Left kidney (tissue), 8 donors: ENCODE measurements at places on chromosomes 2 and 18.

- no peak for DNase-seq
Observed at GRCh38 chr2:69660637-69661036, 17.1 kb upstream of the AAK1 start.

GRCh38 chr18:11419338-11419737 is 190.1 kb upstream of the SLC35G4 start:
- no peak for DNase-seq

DNA sequence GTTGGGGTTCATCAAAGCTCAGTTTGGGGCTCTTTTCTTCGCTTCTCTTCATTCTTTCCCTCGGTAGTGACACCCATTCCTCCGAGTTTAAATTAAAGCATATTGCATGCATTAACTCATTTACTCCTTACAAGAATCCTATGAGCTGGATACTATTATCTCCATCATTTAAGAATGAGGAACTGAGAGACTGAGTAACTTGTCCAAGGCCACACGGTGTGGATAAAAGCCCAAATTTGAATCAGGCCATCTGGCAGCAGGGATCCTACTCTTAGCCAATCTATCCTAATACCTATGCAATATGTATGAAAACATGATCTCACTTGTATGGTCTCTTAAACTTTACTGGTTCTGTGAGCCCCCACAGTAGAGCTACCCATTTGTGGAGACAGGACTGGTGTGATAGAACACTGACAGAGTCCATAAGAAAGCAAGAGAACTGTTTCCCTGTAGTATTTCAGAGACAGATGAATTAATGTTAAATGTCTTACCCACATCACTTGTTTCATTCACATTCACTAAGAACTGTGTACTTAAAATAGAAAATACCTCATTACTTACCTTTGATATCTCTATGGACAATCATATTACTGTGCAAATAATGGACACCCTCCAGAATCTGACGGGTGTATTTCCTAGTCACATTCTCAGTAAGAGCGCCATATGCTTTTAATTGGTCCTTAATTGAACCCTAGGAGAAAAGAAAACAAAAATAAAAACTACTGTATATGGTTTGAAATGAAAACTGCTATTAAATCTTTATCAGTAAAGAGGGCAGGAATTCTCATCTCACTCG is 20.4 kb upstream of the ERCC3 start:
- no peak for DNase-seq

DNA sequence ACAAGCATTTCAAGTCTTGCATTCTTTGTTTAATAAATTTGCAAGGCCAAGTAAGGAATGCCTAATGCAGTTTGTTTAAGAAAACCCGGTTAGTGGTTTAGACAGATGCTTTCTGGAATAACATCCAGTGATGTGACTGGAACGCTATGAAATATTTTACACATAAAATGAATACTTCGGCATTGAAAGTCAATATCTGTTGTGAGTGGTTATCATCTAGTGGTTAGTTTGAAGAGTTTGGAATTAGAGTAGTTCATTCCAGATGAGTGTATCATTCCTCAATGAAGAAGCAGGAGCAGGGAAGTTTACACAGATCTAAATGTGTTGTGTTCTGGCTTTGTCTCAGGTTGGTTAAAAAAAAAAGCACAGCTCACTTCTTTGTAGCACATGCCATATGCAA is 608.0 kb upstream of the PIK3C3 start:
- DNase-seq = no peak

DNA sequence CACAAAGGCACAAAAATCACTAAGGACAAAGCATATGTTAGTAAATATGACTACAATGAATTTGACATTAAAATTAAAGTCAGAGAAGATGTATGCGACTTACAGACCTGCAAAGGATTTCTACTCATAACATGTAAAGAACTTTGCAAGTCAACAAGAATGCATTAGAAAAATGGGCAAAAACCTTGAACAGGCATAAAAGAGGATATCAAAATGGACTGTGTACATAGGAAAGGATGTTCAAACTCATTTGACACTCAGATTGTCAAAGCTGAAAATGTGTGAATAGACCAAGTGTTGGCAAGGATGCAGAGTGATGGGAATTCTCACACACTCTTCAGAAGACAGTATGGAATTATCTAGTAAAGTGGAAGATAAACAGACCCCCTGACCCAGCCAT is 94.9 kb downstream of the MYOM1 start:
- DNase-seq = no peak

DNA sequence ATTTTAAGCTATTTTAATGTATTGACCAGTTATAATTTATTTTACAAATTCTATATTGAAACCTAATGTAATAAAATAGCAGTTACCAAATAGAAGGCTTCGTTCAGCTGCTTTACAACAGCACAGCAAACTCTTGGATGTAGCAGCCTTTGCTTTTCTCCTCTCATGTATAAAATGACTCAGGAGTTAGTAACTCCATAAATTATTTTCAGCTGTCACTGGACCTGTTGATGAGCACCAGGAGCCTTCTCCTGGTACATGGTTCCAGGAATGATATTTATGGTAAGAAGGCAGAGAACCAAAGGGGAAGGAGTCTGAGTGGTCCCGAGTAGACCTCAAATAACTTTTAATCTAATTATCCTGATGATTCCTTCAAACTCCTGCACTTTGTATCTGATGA is 256.4 kb upstream of the NETO1 start:
- DNase-seq = no peak

DNA sequence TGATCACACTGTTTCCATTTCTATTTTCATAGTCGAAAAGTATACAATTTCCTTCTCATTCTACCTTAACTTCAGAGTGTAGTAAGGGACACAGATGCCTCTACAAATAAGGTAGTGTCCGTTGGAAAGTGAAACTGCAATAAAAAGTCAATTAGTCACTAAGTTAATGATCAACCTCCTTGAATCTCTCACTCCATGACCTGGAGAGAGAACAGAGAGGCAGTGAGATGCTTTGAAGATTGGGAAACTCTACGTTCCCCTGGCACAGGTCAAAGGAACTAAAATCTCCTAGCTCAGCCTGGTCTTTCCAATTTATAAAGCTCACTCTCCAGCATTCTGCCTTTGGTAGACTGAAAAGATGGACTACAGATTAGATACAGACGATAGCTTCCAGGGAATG is 153.8 kb upstream of the ACAA2 start:
- peak; percentile 66 for DNase-seq

DNA sequence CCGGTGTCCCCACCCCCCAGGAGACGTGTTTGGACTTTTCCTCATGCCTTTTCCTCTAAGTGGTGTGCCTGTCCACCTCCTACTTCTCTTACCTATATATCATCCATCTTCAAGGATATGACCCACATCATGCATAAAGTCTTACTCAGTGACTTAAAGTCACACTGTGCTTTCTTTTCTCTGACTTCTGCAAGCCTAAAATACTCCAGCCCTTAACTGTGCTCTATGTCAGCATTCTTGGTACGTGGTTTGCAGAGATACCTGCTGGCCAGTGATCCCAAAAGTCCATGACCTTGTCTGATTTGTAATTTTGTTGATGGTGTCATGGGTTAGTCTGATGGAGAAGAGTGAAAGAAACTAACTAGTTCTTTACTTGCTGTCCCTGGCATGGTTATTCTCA is 393.6 kb upstream of the NRP2 start:
- DNase-seq = no peak

DNA sequence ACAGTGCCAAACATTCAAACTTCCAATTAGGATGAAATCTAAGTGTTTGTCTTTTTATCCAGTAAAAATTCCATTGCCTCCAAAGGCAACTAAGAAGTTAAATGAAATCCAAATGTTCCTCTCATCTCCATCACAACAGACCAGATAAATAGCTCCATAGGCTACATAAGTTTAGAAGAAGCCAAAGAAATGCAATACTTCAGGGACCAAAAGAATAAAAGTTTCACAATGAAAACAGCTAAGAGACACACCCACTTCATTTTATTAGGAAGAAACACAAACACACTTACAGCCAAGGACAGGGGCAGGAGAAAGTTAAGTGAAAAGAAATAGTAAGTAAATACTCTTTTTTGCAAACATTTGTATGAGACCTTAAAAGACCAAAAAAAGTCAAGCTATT is 88.5 kb upstream of the CCDC150 start:
- no peak for DNase-seq

DNA sequence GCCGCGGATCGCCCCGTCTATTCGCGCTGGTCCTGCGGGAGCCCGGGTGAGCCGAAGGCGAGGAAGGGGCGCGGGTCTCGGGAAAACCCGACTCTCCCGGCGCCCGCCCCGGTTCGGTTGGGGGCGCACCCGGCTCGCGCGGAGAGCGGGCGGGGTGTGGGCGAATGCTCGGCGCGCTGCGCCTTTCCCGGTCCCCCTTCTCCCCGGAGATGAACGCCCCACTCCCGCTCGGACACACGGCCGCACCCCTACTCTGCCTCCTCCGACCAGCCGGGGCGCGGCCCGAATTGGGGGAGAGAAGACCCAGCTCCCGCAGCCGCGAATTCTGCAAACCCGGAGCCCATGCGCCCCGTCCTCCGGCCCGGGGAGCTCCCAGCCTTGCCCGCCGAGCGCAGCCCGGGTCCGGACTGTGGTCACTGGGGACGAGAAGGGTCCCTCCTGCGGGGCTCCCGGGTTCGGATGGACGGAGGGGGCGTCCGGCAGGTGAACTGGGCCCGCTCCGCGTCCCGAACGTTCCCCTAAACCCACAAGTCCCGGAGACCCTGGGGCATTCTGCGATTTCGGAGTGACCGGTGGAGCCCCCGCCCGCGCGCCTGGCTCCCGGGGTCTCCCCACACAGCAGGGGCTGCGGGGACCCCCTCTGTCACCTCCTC is 734 bp downstream of the KCNG2 start:
- DNase-seq = no peak

- no peak for DNase-seq
Observed at GRCh38 chr18:43846299-43846698, 569.0 kb upstream of the SYT4 start.

DNA sequence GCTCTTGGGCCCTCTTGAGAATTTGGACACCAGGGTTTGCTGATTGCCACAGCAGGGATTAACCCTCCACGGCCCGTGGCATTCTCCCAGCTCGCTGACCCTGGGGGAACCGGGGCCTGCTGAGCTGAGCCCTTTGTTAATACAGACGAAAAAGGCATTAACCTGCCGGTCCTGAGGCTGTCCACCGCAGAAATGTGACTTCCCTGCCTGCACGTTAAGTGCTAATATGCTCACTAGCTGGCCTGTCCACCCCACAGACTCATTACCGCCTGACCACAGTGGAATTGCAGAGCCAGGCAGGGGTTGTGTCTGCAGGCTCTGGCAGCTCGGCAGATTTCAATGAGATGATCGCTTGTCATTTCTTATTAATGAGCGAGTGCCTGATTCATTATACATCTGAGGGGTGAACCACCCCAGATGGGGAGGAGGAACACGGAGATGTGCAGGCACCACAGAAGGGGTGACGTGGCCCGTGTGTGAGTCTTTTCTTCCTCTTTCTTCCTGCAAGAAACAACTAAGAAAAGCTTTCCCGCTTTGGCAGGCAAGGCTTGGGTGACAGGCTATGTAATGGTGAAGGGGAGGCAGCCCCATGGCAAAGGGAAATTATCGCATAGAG is 126.0 kb downstream of the GLI2 start:
- no peak for DNase-seq

DNA sequence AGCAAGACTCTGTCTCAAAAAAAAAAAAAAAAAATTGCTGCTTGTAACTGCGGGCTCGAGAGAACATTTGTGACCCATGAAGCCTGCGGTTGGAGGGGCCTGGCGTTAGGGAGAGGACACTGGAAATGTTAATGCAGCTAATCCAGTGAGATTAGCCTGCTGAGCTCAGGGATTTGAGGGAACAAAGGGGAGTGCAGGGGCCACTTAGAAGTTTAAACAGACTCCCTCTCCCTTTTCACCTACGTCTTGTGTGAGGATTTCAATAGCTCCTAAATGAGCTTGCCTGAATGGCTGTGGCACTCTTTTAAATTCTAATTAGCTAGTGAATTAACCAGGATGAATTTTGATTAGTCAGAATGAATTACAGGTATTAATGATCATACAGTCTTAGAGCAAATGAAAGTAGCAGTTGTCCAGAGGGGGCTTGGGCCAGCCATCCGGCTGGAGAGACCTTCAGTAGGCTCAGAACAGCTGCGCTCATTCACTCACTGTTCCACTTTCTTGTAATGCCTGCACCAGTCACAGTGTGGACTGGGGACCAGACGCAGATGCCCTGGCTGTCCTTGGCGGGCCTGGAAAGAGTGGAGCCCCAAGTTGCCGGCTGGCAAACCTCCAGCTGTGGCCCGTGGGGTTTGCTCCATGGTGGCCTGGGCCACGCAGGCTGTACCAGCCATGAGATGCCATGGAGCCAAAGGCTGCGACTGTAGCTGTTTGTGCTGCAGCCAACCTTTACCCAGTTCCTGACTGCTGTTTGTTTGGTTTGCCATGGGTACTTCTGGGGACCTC is 20.8 kb downstream of the LDLRAD4 start:
- no peak for DNase-seq

- no peak for DNase-seq
Observed at GRCh38 chr2:235006986-235007385, 55.2 kb downstream of the SH3BP4 start.

DNA sequence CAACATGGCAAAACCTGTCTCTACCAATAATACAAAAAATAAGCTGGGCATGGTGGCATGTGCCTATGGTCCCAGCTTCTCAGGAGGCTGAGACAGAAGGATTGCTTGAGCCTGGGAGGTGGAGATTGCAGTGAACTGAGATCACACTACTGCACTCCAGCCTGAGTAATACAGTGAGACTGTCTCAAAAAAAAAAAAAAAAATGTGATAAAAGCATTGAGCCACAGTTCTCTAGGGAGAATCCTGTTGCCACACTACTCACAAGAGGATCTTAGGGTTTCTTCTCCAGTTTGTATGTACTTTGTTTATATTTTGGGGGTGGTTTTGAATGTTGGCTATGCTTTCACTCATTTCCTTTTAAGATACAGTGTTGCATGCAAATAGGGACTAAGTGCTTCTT is 62.0 kb downstream of the TMEM185B start:
- no peak for DNase-seq

GRCh38 chr2:172052000-172052983 is 33.0 kb upstream of the DLX1 start:
- DNase-seq = no peak

GRCh38 chr18:7870855-7871254 is 303.7 kb downstream of the PTPRM start:
- no peak for DNase-seq

GRCh38 chr18:13107074-13107473 is 111.5 kb upstream of the LDLRAD4 start:
- no peak for DNase-seq
